ENCODE measurements at places on chromosomes 3 and 15. TPM values are rescaled to one million over a fixed set of nuclear protein-coding genes. Genes with fewer than 3 reads are reported as not detected.

ARHGEF26 gene
- total RNA-seq, result 3.6 TPM

GRCh38 chr3:151093905-151094304, 8.4 kb downstream of the MED12L start:
- no peak for DNase-seq

ARID3B gene
- 2.7 TPM for total RNA-seq

DNA sequence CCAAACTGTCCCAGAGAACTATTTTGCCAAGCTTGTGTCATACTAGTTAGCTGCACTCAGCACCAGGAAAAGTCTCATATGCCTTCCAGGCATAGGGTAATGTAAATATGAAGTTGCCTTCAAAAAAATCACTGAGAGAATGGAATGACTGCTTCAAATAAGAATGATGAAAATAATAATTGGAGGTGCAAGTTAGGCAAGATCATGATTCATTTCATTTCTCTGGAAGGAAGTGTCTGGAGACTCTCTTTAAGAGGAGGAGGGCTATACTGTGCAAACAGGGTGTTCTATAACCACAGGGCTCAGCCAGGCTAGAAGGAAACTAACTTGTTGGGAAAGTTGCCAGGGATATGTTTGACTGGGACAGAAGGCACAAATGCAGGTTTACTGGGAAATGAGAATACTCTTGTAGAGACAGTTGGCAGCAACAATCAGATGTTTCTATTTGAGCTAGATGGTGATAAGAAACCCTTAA, 4.3 kb downstream of the SIDT1 start:
- DNase-seq, result peak; percentile 32

NSMCE3 gene
- total RNA-seq, result 10.0 TPM
